ENCODE measurements at places on chromosomes 13 and 19.

GRCh38 chr19:57171551-57172081, 4.3 kb upstream of the DUXA start:
- no peak for DNase-seq

DNA sequence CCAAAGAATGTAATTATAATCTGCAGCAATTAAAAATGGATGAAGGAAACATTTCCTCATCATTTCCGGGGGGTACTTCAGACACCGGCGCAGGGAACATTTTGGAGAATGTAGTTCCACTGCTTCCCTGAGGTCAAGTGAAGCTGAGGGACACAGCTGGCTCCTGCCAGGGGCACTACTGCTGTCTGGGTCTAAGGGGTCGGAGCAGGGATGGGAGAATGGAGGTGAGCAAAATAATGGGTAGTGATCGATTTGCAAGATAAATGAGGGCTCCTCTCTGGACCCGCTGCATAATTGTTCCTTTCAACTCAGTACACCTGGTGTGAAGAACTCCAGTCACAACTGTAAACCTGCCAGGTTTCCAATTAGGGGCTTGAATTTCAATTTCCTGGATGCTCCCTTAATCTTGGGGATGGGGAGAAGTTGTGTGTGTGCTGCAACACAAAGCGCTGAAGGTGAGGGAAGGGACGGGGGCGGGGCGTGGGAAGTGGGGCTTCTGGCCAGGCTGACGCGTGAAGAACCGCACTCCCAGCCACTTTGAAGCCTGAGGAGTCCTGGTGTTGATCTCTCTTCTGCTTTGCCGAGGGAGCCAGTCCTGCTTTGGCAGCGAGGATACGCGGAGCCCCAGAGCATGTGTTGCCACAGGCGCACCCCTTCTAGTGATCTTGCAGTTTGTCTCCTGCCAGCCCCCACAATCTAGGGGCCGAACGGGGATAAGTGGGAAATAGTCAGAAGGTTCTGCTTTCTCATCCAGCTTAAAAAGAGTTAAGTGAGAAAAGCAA, 57.9 kb upstream of the PCDH8 start:
- no peak for DNase-seq

- DNase-seq = peak; percentile 91
These were observed 35.7 kb upstream of the MATK start for GRCh38 chr19:3821857-3822364.

DNA sequence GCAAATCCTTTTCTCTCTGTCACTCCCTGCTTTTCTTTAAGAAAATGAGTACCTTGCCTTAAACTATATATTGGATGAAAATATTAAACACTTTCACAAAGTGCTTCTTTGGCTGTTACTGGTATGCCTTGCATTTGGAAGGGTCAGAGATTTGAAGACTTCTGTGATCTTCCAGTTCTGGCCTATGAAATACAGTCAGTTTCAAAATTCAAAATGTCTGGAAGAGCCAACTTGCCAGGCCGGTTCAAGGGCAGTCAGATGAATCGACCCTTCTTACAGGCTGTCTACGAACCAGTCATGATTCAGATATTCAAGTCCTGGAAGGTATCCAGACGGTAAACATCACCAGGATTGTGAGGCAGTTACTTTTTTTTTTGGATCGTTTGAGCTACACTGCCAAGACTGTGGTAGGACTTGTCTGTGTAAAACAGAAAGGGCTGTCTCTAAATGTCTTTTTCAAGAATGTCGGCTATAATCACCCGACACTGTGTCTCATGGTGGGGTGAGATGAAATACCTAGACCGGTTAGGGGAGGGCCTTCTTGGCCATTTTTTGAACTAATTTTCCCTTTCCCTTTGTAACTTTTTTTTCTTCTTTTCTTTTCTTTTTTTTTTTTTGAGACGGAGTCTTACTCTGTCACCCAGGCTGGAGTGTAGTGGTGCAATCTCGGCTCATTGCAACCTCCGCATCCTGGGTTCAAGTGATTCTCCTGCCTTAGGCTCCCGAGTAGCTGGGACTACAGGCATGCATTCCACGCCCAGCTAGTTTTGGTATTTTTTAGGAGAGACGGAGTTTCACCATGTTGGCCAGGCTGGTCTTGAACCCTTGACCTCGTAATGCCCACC, 11.2 kb downstream of the ACTN4 start:
- no peak for DNase-seq

- DNase-seq = no peak
These were observed 13.2 kb upstream of the ZNF492 start for GRCh38 chr19:22620912-22621311.

- DNase-seq = peak; percentile 80
These were observed 885 bp downstream of the TGFB1 start for GRCh38 chr19:41352609-41353465.

- no peak for DNase-seq
These were observed 556.7 kb downstream of the PCDH9 start for GRCh38 chr13:66673401-66673800.

GRCh38 chr19:38032951-38033350, 125.9 kb downstream of the SIPA1L3 start:
- no peak for DNase-seq

DNA sequence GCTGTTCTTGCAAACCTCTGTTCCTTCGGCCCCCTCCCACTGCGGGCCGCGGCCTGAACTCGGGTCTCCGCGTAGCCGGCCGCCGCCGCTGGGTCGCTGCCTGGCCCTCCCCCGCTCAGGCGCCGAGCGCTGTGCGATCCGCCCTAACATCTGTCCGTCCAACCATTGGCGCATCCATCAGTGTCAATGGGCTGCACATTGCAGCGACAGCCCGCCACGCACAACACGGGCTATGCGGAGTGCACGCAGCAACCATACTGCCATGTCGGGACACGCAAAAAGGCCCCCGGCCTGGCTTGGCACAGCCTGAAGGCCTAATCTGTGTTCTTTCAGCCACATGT, 2.6 kb upstream of the TSHZ3 start:
- DNase-seq = no peak

DNA sequence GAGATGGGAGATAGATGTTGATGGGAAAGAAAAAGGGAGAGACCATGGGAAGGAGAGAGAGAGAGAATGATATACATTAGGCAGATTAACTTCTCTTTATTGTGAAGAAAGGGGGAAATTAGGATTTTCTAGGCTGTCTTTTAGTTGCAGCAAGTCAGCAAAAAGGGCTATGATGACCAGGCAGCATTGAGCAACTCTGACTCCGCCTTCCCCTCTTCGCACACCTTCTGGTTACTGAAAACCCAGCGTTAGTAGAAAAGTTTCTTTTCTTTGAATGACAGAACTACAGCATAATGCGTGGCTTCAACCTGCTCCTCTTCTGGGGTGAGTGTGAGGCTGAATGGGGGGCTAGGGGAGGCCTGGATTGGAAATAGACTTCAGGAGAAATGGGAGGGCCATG, at the start of gene ADGRE1:
ADGRE1 (plus strand) TSS at position 264 of the 400 bp plus-strand sequence; CDS start at position 294, 30 bp downstream.
- no peak for DNase-seq

GRCh38 chr13:27130979-27131623, 40.5 kb downstream of the USP12 start:
- DNase-seq = peak; percentile 81

GRCh38 chr13:112635323-112635722, 47.4 kb upstream of the TUBGCP3 start:
- no peak for DNase-seq

DNA sequence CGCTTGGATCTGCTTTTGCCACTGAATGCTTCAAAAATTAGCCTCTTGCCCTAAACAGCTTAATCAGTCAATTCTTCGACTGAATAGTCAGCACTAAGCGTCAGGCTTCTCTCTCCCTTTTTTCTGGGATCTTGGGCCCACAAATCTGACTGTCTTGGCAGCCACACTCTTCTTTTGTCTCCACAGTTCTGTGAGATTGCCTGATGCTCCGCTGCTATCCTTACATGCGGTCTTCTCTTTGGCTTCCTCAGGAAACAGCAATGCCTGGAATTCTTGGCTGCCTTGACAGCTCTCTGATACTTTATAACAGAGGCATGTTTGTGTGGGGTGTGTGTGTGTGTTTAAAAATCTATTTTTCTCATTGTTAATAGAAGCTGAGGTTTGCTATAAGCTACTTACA, 32.6 kb downstream of the ERCC5 start:
- DNase-seq = no peak

GRCh38 chr13:91714855-91715254, 316.4 kb downstream of the GPC5 start:
- DNase-seq = no peak

- DNase-seq = no peak
These were observed 5.4 kb upstream of the SOX1 start for GRCh38 chr13:112061367-112062061.

- no peak for DNase-seq
These were observed 16.3 kb downstream of the S1PR2 start for GRCh38 chr19:10214784-10215183.

DNA sequence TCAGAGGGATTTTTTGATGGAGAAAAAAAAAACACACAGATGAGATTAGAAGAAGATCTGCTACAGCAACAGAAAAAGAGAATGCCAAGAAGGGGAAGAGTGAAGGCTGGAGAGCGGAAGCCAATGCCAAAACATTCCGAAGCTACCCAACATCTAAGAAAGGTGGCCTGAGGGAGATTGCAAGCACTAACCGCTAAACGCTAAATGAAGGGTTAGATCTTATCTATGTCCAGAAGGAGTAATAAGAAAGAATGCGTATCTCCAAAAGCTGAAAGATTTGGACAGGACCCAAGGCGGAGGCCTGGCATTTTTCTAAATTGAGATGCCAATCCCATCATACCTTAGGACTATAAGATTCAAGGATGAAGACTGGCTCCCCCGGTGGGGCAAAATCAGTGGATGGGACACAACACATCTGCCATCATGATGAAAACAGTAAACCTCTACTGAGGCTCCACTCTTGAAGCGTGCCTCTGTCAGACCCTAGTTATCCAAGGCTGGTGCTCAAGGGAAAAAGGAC, 15.6 kb upstream of the HMGB1 start:
- no peak for DNase-seq

DNA sequence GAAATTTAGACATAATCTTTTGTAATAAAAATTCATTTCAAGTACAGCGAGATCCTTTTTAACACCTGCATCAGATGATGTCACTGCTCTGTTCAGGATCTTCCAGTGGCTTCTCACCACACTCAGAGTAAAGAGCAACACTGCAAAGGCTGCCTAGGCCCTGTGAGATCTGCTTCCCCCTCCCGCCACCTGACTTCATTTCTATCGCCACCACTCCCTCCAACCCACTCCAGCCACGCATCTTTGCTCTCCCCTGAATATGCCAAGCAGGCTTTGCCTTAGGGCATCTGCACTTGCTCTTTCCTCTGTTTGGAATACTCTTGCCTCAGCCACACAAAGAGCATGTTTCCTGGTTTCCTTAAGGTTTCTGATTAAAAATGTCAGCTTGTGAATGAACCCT, 58.3 kb downstream of the MBNL2 start:
- DNase-seq = no peak

DNA sequence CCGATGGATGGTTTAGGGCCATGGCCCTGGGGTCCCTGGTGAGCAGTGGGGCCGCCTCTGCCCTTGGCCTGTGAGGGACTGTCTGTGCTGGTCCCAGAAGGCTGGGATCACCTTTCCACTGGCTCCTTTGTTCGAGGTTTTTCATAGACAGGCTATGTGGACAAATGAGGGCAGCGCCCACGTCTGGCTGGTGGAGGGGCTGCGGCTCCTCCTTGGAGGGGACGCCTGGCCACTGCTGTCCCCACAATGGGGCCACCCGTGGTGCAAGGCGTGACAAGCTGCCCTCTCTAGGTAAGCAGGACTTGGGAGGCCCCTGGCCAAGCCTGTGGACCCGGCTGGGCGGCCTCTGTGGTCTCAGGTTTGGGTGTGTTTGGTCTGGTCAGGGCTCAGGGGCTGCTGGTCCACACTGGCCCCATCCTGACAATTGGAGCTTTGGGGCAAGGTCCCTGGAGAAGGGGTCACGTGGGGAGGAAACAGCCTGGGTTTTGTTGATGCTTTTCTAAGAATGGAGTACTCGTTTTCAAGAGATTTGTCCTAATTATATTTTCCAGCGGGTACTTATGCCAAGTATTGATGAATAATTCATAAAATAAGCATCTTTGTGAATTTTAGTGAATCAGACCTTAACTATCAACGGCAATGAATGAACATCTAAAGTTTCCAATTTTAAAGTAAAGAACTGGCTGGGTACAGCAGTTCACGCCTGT, 33.3 kb downstream of the MCF2L start:
- DNase-seq = no peak

DNA sequence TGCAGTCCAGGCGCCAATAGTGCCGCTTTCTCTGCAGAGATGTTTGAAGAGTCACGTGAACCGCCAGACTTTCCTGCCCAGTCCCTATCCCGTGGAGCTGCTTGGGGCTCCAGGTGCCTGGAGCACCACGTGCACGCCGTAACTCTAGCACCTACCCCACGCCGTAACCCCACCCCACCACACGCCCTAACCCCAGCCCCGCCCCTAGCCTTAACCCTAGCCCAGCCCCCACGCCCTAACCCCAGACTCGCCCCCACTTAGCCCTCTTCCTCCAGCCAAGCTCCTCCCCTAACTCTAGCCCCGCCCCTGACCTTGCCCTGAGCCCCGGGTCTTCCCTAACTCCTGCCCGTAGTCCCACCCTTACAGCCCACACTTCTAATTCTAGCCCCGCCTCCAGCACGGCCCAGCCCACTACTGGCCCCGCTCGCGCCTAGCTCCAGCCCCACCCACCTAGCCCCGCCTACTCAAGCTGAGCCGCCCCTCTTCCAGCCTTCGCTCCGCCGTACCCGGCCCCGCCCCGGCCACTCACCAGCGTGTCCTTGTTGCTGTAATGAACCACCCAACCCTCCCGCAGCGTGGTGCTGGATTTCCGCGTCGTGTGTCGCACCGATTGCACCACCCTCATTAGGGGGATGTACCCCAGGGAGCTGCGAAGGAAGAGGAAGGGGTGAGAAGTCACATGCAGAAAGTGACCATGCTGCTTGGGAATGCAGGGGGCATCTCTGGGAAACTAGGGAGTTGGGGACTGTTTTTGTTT, 19.5 kb downstream of the PRKD2 start:
- DNase-seq = peak; percentile 23

- no peak for DNase-seq
These were observed 26.1 kb upstream of the TIMM44 start for GRCh38 chr19:7969555-7969939.

GRCh38 chr13:104773775-104774174, 1707.6 kb upstream of the SLC10A2 start:
- no peak for DNase-seq

GRCh38 chr13:79171141-79172061, 234.7 kb downstream of the RBM26 start:
- DNase-seq = no peak

- no peak for DNase-seq
These were observed 293.8 kb downstream of the TSHZ3 start for GRCh38 chr19:31055454-31055853.

Data from activated CD4-positive, alpha-beta memory T cell treated with anti-CD3 and anti-CD28 coated beads, Interleukin-2, amount 10 ng/mL, durations not matched to agents 7 days and 5 days (primary cell).